ENCODE measurements at places on chromosomes 2 and 18.

GRCh38 chr2:206086716-206087350 lies 859 bp upstream of the INO80D start:
- DNase-seq: peak; percentile 8

DNA sequence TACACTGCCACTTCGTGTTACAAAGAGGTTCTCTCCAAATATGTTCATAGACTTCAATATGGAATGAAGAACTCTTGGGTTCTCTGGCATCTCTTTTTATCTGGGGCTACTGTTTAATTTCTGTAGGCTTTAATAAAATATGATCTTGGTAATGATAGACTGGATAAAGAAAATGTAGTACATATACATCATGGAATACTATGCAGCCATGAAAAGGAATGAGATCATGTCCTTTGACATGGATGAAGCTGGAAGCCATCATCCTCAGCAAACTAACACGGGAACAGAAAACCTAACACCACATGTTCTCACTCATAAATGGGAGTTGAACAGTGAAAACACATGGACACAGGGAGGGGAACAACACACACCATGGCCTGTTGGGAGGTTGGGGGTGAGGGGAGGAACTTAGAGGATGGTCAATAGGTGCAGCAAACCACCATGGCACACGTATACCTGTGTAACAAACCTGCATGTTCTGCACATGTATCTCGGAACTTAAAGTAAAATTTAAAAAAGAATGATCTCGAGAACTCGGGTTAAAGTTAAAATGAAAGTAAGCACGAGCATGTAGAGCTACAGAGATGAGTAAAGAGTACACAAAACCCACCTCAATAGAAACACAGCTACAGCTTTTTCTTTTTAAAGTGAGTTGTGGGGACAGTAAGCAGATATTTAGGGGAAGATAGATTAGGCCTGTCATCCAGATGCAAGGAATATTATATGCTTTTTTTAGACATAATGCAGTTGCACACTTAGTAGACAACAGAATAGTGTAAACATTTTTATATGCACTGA lies 102.3 kb downstream of the SGPP2 start:
- DNase-seq: no peak

DNA sequence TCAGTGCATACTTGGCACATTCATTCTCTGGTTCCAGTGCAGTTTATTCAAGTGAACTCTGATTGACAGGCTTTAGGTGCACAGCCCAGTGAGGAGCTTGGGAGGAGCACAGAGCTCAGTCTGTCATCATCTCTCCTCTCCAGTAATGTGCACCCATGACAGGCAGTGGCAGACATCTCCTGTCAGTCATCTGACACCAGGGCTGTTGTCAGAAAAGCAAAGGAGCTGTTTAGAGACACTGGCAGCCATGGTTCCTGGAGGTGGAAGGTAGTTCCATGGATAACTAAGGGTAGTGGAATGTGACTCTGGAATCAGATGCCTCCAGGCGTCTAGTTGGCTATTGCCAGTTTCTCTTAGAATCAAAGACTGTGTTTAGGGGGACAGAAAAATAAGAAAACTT lies 308.8 kb downstream of the DCDC2C start:
- DNase-seq: no peak

DNA sequence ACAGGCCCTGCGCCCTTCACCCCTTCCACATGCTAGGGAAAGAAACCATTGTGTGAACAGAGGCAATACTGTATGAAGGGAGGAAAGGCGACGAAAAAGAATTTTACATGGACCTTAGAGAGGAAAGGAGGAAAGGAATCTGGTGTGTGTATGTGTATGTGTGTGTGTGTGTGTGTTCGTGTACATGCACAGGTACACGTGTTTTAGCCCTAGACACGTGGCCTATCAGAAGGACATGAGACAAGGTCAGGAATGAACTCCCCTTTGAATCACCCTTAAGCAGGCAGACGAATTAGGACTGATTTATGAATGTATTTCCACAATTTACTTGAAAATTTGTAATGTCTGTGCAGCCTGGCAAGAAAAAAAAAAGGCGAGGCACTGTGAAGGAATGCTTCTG lies 276.0 kb downstream of the ZNF516 start:
- no peak for DNase-seq

DNA sequence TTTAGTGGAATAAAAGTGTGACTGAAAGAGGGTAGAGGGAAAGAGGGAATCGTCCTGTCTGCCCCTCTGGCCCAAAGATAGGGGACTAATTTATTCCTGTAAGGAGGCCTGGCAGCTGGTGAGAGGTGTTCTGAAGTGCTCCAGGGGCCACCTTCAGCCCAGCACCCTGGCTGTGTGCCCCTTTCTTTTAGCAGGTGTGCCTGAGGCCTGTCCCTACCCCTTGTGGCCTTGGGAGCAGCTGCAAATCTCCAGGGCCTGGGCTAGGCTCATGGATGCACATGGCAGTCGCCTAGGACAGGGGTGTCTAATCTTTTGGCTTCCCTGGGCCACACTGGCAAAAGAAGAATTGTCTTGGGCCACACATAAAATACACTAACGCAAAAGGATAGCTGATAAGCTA lies 37.3 kb downstream of the FHOD3 start:
- no peak for DNase-seq

DNA sequence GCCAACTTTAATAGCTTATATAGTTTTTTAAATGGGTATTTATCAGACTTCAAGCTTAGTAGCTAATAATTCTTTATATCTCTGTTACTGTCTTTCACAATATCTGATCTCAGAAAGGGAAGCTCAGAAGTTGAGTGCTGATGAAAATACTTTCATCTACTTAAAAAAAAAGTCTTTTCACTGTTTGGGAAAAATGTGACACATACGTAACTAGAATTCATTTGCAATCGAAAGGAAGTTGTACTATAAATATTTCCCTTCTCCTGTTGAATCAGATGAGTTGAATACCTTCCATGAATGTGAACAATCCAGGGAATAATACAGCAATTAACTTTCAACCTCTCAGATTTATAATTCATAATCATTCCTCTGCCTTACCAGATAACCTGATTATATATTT lies 811 bp upstream of the SCG2 start:
- no peak for DNase-seq

- no peak for DNase-seq
These were observed 14.8 kb upstream of the SLC66A3 start for GRCh38 chr2:11140492-11140891.

DNA sequence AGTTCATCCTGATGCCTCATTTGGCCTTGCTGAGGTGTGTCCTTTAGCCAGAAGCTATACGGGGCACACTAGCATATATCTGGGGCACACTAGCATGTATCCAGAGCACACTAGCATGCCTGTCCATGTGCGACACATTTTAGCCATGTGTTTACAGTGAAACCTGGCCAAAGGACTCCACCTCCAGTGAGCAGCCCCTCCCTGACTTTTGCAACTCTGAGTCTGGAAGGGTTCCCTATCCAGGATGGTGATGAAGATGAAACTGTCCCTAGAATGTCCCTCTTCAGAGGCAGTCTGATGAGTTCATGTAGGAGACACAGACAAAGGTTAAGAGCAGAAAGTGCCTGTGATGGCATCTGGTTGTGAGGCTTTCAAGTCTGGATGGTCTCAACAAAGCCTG lies 61.4 kb upstream of the LGALSL start:
- no peak for DNase-seq

DNA sequence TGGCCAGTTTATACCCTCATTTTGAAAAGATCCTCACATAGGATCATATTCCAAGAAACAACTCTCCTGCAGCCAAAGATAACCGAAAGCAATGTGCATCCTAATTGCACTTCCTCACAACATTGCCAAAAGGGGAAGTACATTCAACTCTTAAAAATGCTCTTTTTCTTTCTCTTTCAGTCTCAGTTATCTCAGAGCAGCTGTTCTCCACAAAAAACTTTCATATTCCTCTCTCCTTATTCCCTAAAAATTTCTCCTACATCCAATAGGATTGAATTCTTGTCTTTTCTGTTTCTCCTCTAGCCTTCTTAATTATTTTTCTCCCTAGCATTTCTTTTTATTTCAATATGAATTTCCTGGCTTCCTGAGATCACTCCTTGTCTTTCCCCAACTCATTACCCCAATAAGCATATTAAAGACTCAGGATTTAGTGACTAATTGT lies 7.4 kb upstream of the VRK2 start:
- DNase-seq: no peak

- DNase-seq: peak; percentile 29
These were observed 42.9 kb upstream of the MYO1B start for GRCh38 chr2:191202209-191202721.

GRCh38 chr18:79392226-79392625 lies 3.5 kb upstream of the NFATC1 start:
- no peak for DNase-seq

GRCh38 chr2:20366672-20367116 lies 16.1 kb upstream of the PUM2 start:
- DNase-seq: no peak

- DNase-seq: no peak
These were observed 3.2 kb upstream of the FAM98A start for GRCh38 chr2:33602201-33602830.

DNA sequence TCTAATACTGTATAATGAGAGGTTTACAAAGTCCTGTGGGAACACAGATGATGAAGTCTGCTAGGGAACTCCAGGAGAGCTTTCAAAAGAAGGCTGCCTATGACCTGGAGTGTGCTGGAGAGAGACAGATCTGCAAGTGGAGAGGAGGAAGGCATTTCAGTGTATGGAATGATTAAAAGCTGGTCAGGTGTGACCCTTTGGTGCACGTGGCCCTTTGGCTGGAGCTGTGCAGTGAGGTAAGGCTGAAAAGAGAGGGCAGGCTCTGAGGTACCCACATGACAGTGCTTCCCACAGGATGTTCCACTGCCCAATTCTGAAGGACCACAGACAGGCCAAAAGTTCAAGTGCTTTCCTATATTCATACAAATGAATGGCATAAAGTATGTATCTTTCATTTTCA lies 157.1 kb downstream of the DYM start:
- DNase-seq: no peak

GRCh38 chr2:186645999-186646398 lies 47.9 kb upstream of the FAM171B start:
- DNase-seq: no peak

- DNase-seq: no peak
These were observed 17.8 kb downstream of the CTAGE1 start for GRCh38 chr18:22399949-22400348.

GRCh38 chr2:4762951-4763376 lies 929.2 kb upstream of the SOX11 start:
- no peak for DNase-seq

- DNase-seq: no peak
These were observed 127.4 kb upstream of the ZSWIM2 start for GRCh38 chr2:186976329-186976728.

DNA sequence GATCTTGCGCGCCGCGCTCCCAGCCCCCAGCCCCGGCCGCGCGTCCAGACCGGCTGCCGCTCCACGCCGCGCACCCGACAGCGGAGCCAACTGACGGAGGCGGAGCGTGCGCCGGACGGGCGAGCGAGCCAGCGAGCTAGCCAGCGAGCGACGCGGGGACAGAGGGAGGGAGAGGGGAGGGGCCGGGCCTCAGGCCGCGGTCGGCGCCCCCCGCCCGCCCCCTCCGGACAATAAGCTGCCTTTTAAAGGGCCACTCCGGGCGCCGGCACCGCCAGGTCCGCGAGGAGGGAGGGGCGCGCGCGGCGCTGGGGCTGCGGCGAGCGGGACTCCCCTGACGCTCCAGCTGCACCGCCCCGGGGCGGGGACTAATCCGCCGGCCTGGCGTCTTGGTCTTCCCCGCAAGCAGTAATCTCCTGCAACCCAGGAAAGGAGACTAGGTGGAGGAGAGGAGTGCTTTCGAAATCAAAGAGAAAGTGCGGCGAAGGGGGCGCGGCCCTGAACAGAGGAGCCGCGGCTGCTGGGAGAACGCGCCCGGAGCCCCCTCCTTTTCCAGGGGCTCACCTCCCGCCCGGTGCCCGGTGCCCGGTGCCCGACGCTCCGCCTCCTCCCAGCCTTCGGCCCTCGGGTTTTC lies at the start of gene BIN1:
Gene BIN1 (minus strand): TSS at position 164 of the 631 bp plus-strand sequence. CDS start 211 bp downstream, outside the sequence.
- peak; percentile 80 for DNase-seq

- no peak for DNase-seq
These were observed 2.8 kb upstream of the DIPK1C start for GRCh38 chr18:74459889-74460288.

- no peak for DNase-seq
These were observed 237.3 kb downstream of the OSR1 start for GRCh38 chr2:19120941-19121750.

DNA sequence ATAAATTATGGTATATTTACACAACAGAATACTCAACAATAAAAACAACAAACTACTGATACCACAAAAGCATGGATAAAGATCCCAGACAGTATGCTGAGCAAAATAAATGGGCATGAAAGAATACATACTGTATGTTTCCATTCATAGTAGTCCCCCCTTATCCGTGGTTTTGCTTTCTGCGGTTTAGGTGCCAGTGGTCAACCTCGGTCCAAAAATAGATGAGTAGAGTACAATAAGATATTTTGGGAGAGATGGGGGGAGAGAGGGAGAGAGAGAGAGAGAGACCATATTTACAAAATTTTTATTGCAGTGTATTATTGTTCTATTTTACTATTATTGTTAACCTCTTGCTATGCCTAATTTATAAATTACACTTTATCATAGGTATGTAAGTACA lies 21.0 kb upstream of the TGFA start:
- DNase-seq: no peak

DNA sequence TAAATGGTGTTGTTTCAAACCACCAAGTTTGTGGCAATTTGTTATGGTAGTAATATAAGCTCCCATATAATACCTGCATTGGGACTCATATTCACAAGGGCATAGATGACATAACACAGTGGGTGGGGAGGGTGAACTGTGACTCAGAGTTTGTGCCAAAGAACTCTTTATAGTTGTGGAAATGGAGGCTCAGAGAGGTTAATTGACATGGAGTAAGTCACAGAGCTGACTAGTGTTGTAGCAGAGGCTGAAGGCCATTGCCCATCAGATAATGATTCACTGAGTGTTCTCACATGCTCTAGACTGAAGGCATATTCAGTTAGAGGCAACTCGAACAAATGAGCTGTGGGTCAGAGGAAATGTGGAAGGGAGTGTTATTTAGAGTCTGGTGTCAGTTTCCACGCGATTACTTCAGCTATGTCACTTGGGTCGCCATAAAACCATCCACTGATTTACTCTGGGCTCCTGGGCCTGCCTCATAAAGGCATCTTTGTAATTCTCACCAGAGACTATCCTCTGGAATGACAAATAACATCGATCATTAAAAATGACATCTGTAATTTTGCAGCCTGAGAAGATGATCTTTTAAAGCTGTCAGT lies 264.7 kb downstream of the CCDC85A start:
- DNase-seq: no peak
